AG10803 (cell line): ENCODE measurements at places on chromosomes 1 and 21.
A peak's percentile ranks its signal among the peaks of the same experiment; 100 is the strongest.

GRCh38 chr1:182713492-182713891 lies 29.1 kb upstream of the RGS8 start:
- DNase-seq = no peak

DNA sequence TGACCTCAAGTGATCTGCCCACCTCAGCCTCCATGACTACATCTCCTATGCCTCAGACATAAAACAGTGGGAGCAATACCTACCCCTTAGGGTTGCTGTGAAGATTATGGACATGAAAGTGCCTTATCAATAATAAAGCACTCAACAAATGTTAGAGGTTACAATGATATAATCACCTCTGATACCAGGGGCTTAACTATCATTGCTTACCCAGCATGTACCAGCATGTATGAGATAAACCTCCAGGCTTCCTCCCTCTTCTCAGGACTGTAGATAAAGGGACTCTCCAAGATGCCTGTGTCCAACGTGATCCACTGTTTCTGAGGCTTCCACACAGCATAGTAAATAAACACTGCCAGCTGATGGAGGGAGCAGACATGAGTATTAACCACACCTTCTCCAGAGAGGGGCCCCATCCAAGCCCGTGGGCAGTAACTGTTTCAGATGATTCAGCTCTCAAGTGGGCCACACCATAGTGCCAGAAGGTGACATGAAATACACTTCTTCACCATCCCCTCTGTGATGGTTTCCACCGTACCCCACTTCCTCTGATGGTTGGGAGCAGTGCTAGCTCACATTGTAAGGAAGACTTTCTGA lies 26.2 kb downstream of the RHBDL2 start:
- no peak for DNase-seq

GRCh38 chr1:54697896-54698295 lies 17.8 kb upstream of the TTC4 start:
- no peak for DNase-seq

- no peak for DNase-seq
Observed at GRCh38 chr1:219703368-219703639, 90.4 kb upstream of the ZC3H11B start.

- DNase-seq = peak; percentile 43
Observed at GRCh38 chr1:59701376-59701775, 113.4 kb upstream of the HOOK1 start.
